ENCODE measurements at places on chromosomes 5 and 9.

DNA sequence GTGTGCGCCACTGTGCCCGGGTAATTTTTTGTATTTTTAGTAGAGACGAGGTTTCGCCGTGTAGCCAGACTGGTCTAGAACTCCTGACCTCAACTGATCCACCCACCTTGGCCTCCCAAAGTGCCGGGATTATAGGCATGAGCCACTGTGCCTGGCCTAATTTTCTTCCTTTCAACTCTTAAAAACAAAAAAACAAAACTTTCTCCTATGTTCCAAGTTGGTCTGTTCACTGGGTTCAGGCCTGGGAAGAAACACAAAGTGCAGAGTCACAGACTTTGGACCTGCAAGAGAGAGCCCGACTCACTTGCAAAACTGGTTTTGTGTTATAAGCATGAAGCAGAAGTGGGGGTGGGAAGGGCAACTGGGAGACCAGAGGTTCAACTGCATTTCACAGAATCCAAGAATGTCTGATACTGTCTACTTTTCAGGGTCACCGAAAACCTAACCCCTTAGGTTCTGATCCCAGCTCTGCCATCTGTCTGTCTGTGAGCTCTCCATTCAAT, 5.2 kb upstream of the HDHD3 start:
- DNase-seq: no peak

GRCh38 chr9:136541709-136542108, 4.1 kb downstream of the NOTCH1 start:
- no peak for DNase-seq

- DNase-seq: no peak
These were observed 116.7 kb downstream of the CHSY3 start for GRCh38 chr5:130021000-130021399.

DNA sequence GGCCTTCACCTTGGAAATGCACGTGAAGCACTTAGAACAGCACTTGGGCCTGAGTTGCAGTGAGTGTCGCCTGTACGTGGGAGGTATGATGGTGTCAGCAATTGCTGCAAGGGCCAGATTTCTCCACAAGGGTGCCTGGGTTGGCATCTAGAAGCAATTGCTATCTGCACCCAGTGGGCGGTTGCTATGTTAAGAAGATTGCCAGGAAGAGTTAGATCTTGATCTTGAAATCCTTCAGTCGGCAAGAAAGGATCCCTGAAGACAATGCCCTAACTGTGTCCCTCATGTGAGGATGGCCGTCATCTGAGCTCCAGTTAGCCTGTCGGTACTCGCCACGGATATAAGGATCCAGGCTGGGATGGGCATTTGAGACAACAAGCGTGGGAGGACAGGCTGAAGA, 62.9 kb downstream of the MAMDC2 start:
- no peak for DNase-seq

- DNase-seq: no peak
These were observed 1.6 kb downstream of the GOLGA2 start for GRCh38 chr9:128274245-128274644.

GRCh38 chr5:5278815-5279381, 138.8 kb downstream of the ADAMTS16 start:
- no peak for DNase-seq

DNA sequence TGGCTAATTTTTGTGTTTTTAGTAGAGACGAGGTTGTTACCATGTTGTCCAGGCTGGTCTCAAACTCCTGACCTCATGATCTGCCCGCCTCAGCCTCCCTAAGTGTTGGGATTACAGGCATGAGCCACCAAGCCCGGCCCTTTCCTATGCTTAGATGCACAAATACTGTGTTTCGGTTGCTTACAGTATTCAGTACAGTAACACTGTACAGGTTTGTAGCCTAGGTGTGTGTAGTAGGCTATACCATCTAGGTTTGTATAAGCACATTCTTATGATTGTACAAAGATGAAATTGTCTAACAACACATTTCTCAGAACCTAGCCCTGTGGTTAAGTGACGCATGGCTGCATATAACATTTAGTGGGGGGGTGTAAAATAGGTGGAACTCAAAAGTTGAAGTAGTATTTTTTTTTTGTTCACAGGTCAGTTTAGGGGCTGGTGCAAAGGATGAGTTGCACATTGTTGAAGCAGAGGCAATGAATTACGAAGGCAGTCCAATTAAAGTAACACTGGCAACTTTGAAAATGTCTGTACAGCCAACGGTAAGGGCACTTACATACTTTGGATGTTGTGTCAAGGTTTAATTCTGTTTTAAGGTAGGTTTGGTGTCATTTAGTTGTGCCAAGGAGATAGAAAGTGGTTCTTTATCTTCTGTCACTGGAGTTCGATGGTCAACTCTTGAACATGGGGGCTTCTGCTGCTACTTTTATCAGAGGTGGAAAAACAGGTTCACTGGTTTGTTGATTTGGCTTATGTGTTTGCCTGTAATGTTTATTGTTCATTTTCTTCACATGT, 3.4 kb downstream of the NPM1 start:
- DNase-seq: no peak

- DNase-seq: no peak
These were observed 571.1 kb downstream of the MAT2B start for GRCh38 chr5:164076556-164076955.

DNA sequence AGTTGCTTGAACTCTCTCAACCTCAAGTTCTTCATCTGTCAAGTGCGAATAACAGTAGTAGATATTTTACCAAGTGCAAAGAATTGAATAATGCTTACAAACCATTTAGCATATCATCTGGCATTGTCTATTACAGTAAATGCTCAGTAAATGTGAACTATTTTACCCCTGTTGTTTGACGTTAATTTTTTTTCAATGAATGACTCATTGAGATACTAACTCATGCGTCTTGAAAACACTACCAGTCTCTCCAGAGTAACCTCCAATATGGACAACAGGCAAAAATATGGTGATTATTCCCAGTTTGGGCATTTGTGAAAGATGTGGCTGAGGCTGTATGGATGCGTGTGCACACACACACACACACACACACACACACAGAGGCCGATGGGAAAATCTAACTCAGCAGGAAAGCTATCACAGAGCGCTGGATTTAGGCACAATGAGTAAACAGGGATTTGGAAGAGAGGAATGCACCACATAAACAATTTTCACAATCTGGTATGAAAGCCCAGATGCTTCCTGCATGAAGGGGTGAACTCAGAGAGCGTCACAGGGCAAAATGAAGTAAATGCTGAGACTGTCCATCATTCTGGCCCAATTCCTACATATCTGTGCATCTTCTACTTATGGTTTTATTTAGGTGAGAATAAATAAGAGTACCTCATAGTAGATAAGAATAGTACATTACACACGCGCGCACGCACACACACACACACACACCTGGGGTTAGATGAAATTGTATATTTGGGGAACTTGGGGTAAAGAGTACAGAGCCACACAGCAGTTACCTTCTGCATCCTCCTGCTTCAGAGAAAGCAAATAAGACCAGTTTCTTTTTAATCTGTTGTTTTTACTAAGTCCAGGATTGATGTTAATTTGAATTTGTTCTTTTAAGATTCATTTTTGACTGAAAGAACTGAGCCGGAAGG, 128.7 kb downstream of the PALM2AKAP2 start:
- no peak for DNase-seq

GRCh38 chr5:126280343-126280742, 142.9 kb upstream of the GRAMD2B start:
- no peak for DNase-seq

DNA sequence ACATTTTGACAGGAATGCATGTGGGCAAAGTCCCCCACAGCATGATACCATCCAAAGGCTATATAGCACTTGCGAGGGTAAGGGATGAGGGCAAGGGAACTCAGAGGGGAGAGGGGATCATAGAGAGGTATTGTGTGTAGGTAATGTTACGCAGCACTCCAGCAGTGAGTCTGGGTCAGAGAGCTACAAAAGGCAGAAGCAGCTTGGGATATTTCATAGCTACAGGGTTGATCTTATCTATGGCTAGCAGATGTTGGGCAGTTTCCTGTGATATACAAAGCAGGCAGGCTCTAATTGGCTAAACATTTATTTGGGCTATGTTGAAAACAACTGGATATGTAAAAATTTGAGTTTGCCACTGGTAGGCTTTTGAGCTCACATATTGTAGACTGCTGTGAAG, 17.8 kb upstream of the SLCO4C1 start:
- DNase-seq: no peak

GRCh38 chr9:95017661-95018060, 291.2 kb downstream of the AOPEP start:
- DNase-seq: no peak

GRCh38 chr5:115079924-115080623, 89.6 kb downstream of the TRIM36 start:
- no peak for DNase-seq

GRCh38 chr9:38081356-38082108, 12.5 kb upstream of the SHB start:
- no peak for DNase-seq

GRCh38 chr5:19001539-19001938, 986.5 kb downstream of the CDH18 start:
- DNase-seq: no peak

GRCh38 chr9:138007918-138008841, 130.6 kb downstream of the CACNA1B start:
- DNase-seq: no peak

DNA sequence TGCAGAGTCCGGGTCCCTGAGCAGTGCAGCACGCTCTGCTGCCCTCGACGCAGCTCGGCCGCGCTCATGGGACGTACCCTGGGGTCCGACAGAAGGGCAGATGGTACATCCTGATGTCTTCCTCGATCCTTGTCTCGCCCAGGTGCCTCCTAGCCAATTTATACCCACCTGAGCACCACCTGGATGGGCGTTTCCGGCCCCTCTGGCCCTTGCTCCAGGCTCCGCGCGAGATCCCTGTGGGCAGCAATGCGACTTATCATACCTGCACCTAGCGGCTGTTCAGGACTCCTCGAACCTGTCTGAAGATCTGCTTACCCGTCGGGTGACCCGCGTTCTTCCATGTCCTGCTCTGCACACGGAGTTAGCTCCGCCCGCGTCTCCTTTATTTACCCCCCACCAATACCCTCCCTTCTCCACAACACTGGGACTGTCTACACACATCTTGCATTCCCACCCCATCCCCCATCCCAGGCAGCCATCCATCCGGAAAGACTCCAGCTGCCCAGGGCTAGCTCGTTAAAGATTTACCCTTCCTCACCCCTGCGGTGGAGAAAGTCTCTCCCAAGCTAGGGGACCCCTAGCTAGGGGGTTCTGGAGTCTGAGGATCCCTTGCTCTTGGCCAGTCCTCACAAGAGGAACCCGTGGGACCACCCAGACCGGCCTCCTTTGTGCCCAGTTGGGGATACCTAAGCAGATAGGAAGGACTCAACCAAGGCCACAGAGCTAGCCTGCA, at the start of gene KIF12:
Gene KIF12, minus strand, starts transcription at position 357 of the 733 bp plus-strand sequence. Its CDS starts 16 bp downstream, at position 341.
- no peak for DNase-seq

DNA sequence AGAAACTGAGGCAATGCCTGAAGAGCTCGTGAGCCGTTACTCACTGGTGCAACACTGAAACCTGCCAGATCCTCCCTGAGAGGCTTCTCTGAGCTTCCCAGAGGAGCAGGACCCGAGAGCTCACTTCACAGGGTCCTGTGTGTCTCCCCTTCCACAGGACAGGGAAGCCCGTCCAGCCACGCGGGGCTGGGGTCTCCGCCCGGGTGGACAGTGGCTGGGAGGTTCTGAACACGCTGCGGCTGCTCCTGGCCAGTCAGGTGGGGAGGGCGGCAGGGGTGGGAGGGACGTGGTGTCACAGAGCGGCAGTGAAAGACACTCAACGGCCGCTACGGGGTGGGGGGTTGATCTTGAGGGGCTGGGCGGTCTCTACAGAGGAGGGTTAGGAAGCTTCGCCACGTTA, 290 bp upstream of the ZDHHC11 start:
- DNase-seq: no peak

GRCh38 chr5:107092695-107093094, 578.0 kb downstream of the EFNA5 start:
- DNase-seq: no peak

DNA sequence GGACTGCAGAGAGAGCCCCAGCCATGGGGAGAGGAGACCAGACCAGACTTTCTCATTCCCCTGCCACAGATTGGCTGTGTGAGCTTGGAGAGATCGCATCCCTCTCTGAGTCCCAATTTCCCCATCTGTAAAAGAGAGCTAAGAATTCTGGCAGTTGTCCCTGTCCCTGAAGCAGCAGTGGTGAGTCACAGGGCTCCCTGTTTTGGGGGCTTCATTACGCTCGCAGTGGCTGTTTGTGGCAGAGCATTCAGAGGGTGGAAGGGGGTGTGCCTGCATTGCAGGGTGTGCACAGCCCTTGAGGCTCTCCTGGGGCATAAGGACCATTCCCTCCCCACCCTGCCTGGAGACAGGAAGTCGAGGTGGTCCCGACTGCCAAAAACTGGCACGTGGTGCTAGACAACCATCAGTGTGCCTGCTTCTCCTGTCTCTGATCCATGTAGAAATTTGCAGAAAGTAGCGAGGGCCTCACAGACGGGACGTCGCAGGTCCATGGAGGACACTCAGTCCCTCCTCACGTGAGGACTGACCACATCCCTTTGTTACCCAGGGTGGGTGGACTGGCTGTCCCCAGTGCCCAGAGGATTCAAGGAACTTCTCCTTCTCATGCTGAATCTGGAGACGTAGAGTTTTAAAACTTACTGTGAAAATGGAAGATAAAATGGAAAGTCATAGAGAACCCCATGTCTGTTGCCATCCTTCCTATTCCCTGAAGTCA, 35.3 kb downstream of the HRH2 start:
- no peak for DNase-seq

- no peak for DNase-seq
These were observed 137.0 kb downstream of the PAX5 start for GRCh38 chr9:36897019-36897418.

GRCh38 chr5:16737620-16738364, 121.0 kb upstream of the RETREG1 start:
- no peak for DNase-seq

DNA sequence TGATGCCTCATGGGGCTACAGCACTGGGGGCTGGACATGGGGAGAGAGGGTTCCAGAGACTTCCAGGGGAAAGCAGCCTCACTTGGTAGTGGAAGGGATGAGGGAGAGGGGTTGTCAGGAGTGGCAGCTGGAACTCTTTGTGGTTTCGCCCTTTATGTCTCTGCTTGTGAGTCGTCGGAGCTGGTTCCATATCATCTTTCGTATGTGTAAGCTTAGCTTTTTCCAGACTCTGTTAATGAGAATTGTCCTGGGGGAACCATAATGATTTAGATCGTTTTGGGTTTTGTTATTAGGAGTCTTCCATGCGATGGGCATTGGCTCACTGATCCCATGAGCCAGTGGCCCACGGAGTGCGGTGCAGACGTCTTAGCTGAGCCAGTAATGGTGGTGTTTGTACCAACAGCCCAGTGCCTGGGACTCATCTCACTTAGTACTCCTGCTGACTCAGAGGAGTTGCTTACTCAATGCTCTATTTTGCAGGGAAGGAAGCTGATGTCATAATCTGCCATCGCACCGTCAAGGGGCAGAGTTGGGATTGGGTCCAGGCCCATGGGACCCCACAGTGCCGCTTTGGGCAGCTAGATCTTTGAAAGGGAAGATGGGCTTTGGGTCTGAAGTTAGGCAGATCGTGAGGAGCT, 48.5 kb downstream of the NEK6 start:
- no peak for DNase-seq

All from stimulated activated CD8-positive, alpha-beta memory T cell treated with anti-CD3 and anti-CD28 coated beads, Interleukin-7, amount 100 ng/mL, for 48 hours (primary cell).